ENCODE measurements at places on chromosomes 16 and 17.

GRCh38 chr16:64782484-64782883, 339.4 kb downstream of the CDH11 start:
- DNase-seq = no peak

DNA sequence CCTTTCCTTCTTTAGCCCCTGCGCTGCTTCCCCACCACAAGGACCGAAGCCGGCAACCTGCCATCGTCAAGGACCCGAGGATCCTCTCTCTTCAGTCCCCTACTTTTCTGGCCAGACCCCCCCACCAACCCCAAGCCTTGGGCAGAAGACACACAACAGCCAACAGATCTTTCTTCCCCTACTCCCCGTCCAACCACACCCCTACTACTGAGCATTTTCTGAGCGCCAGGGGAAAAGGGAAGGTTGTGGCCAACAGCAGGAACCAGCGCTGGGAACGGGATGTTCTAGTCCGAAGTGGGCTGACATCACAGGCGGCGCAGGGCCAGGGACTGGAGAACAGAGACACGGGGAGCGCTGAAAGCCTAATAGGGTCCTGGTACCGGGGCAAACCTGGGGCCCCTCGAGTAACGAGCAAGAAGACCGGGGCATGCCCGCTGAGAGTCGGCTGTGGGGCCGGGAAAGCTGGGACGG, 528 bp downstream of the PER1 start:
- peak; percentile 53 for DNase-seq

DNA sequence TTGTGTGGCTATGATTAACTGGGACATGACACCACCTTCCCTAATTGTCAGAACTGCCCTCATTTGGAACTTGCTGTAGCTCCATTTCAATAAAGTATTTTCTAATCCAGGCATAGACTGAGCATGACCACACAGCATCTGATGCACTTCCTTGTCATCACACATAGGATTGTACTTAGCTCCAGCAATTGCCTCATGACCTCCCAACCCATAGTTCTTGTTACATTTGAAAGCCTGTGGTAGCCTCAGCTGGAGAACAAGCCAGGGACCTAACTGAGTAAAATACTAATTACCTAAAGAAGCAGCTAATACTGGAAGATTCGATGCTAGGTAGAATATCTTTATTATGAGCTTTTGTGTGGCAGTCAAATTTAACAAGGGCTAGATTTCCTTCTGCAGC, 187.3 kb upstream of the KIF2B start:
- no peak for DNase-seq

DNA sequence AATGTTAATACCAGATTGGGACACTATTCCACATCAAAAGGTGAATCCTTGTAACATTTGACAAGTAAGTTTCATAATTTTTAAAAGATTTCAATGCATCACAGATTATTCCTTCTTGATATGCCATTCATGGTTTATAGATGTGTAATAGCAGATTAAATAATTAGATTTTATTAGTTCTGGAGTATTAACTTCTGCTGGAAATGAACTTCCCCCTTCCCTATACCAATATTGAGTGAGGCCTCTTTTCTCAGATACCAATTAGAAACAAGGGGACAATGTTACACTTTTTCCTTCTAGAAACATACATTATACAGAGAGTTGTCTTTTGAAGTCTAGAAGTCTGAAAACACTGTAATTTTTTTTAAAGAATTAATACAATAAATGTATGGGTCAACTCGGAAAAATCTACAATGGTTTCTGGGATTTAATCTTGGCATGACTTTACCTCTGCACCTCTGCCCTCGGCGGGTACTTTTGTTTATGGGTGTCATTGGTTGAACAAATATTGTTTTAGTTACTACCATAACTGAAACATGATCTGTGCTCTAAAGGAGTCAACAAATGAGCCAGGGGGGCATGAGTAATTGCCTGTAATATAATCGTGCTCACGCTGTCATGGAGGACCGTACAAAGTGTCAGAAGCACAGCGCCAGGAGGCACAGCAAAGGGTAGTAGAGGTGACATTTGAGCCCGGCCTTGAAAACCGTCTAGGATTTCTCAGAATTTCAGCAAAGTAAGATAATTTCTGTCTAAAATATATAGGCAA, 8.2 kb downstream of the LRRC37B start:
- no peak for DNase-seq

DNA sequence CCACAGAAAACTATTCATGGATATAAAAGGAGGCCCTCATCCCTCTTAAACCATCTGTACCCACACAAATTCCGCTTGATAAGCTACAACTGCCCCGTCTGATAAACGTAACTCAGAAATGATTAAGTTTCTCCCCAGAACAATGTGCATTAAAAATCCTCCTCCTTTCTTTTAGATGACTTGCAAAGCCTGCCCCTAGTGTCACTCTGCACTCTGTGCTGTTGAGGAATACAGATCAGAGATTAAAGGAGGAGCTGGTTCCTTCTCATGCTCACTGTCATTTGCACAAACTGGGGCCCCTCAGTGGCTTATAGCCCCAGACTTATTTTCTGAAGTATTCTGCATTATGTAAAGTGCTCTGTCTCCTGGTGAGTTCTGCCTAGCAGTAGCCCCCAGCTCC, 33.3 kb downstream of the CDRT15 start:
- DNase-seq = no peak

- peak; percentile 75 for DNase-seq
Observed at GRCh38 chr17:39939588-39940419, 12.3 kb downstream of the LRRC3C start.
